ENCODE measurements at places on chromosomes 7 and 10.

GRCh38 chr7:2884161-2884560 lies 40.1 kb upstream of the GNA12 start:
- DNase-seq = no peak

DNA sequence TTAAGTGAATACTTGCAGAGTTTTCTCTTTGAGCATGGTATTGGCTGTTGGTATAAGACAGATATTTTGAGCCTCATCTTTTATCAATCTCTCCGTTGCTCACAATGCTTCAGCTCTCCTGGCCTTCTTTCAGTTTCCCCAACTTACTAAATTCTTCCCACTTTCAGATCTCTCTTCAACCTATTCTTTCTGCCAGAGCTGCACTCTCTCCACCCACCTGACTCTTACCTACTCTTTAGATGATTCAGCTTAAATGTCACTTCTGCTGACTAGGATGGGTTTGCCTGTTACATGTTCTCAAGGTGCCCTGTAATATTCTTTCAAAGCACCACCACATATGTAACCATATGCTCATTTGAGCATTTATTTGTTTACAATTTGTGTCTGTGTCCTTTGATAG lies 1.6 kb downstream of the EXOSC1 start:
- DNase-seq = no peak

GRCh38 chr10:52864201-52865106 lies 91.9 kb upstream of the MBL2 start:
- DNase-seq = peak; percentile 92

DNA sequence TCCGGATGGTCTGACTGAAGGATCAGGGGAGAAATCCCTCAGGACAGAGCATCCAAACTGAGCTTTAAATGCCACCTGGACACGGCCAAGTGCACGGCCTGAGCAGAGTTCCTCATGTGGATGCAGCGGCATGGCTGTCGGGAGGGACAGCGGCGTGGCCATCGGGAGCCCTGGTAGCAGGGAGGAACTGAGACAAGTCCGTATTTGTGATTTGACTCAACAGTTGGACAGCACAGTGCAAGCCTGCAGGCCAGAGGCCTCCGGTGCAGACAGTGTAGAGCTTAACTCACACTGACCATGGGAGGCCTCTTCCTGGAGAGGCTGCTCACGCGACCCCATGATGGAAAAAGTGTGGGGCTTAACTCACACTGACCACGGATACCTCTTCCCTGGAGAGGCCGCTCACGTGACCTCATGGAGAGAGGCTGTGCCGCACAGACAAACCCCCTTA lies 207.4 kb downstream of the DIP2C start:
- DNase-seq = no peak

All from cardiac fibroblast (primary cell).